ENCODE measurements at places on chromosomes 12 and 14.

DNA sequence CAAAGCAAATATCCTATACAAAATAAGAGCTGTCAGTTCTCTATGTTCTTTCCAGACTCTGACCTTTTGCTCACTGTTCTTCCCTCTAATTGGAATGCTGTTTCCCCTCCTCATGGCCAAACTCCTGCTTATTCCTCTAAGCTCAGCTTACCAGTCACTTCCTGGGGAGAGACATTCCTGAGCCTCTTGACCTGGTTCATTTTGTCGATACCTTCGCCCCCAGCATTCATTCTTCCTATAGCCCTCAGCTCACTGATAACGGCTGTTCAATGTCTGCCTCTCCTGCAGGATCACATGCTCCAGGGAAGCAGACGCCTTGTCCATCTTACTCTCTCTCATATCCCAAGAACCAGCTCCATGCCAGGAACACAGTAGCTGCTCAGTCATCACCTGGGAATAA, 431.0 kb downstream of the MED13L start:
- no peak overlapping the region for H3K27ac ChIP-seq
- no peaks in the 10 kb centered on the region for H3K4me1 ChIP-seq
- DNase-seq, result no peak
- no peaks in the 10 kb centered on the region for H3K36me3 ChIP-seq
- no peaks in the 10 kb centered on the region for H3K27me3 ChIP-seq

DNA sequence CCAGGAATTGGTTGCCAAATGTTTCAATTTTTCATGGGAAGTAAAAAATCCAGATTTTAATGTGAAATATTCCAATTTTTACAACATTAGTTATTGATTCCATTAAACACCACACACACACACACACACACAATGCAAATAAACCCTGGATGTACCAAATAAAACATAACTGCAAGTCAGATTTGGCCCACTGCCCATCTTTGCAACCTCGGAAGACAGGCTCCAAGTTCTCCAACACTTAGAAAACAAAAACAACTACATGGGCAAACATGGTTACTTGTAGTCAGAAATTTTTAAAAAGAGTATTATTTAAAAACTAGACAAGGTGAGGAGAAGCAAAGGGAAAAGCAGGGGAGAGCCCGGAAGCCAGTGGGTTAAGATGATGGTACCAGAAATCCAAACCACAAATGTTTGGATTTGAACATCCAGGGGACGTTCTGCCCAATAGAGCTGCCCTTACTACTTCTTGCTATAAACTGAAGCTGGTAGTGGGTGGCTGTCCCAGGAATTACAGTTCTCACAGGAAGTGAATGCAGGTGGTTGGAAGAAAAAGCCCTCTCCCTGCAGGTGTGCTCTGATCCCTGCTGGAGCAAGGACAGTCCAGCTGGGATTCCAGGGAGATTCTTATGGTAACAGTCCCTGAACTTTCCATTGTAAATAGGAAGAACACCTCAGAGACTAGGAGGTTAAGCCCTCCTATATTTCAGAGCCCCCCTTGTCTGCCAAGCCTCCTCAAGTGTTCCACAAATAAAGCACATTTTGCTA, 111.7 kb downstream of the SLC25A21 start:
- H3K27ac ChIP-seq, result no peak overlapping the region
- H3K27me3 ChIP-seq, result no peaks in the 10 kb centered on the region
- H3K4me1 ChIP-seq, result no peaks in the 10 kb centered on the region
- H3K36me3 ChIP-seq, result no peaks in the 10 kb centered on the region
- no peak overlapping the region for H3K4me3 ChIP-seq
- no peak for DNase-seq

DNA sequence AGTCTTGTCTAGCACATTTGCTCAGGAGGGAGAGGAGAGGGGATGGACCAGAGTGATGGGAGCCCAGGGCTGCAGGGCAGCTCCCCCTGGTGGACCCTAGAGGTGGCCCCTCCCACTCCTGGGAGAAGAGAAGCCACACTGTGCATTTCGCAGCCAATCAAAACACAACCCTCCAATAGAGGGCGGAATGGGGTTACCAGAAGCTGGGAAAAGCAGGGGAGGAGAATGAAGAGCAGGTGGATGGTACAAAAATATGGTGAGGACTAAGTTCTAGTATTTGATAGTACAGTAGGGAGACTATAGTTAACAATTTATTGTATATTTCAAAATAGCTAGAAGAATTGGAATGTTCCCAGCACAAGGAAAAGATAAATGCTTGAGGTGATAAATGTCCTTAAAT, 23.6 kb downstream of the VASH1 start:
- H3K4me1 ChIP-seq, result no peaks in the 10 kb centered on the region
- DNase-seq, result peak; percentile 64
- no peak overlapping the region for H3K4me3 ChIP-seq
- H3K27ac ChIP-seq, result no peak overlapping the region

DNA sequence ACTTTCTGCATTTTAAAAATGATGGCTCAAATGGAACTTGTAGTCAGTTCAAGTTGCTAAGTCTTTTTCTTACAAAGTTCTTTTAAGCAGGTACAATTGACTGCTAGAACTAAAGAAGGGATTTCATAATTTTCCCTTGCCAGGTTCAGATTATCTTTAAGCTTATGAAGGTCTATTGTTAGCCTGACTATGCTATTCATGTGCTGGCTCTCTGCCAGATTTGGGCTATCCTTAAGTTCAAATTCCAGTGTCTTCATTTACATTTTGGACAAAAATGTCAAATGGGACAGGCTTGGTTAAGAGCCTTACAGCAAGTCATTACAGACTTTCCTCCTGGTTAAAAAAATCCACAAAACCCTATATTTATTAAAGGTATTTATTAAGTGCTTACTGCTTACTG, 42.3 kb downstream of the INSM2 start:
- peaks cover 6% of the 10 kb centered on the region for H3K36me3 ChIP-seq
- H3K27me3 ChIP-seq, result no peaks in the 10 kb centered on the region
- no peak for DNase-seq
- H3K4me1 ChIP-seq, result no peaks in the 10 kb centered on the region
- H3K4me3 ChIP-seq, result no peak overlapping the region
- no peak overlapping the region for H3K27ac ChIP-seq

GRCh38 chr12:15651371-15651770, 137.8 kb downstream of the EPS8 start:
- no peaks in the 10 kb centered on the region for H3K27me3 ChIP-seq
- H3K27ac ChIP-seq, result no peak overlapping the region

GRCh38 chr14:65453807-65454480, 41.4 kb downstream of the FUT8 start:
- H3K27me3 ChIP-seq, result no peaks in the 10 kb centered on the region
- no peaks in the 10 kb centered on the region for H3K4me1 ChIP-seq
- no peak for DNase-seq
- no peak overlapping the region for H3K27ac ChIP-seq

DNA sequence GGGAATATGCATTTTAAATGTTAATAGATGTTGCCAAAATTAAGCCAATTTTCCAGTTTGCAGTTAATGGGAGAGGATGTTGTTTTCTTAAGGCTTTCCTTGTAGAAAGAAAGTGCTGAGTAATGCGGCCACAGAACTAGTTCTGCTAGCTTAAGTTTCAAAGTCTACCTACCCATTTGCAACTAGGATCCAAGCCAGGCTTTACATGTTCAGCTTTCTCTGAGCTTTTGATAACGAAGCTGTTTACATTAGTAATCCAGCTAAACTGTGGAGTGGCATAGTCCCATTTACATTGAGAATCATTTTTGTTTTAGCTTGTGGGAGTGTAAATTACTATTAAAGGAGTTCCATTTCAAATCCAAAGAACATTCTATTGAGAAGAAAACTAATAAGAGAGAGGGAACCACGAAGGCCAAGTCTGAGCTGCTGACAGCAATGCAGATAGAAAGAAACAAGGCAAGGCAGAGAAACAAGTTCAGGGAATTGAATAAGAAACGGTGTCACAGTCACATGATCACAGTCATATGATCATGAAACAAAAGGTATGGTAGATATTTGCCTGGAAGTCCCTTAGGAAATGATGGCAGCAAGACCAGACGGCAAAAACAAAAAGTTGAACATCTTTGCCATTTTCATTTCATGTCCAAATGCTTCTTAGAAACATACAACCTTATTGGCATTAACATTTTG, 274.9 kb downstream of the PAWR start:
- no peaks in the 10 kb centered on the region for H3K27me3 ChIP-seq
- peaks cover 34% of the 10 kb centered on the region for H3K4me1 ChIP-seq
- H3K36me3 ChIP-seq, result no peaks in the 10 kb centered on the region
- peak overlapping the region; percentile 79 for H3K27ac ChIP-seq
- no peak overlapping the region for H3K4me3 ChIP-seq
- peak; percentile 32 for DNase-seq

- H3K27ac ChIP-seq, result no peak overlapping the region
- no peak overlapping the region for H3K4me3 ChIP-seq
Measured at GRCh38 chr12:44852483-44852882, 23.6 kb downstream of the NELL2 start.
